ENCODE measurements at places on chromosomes 16 and 17.

DNA sequence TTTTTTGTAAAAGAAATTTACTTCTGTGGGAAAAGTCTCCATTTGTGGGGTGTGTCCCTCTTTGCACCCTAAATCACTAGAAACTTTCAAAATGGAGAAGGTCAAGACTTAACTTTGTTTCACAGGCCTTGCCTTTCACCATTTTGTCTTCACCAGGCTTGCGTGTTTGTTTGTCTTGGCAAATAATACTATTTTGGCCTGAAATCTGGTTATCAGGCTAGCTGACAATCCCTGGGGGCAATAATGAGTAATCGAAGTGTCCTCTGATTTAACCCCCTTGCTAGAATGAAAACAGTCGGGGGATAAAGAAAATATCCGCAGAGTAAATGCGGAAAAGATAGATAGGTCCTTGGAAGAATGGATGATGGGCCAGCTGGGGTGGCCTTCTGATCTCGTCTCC lies 34.5 kb downstream of the SLC39A11 start:
- no peak for DNase-seq

- peak; percentile 82 for DNase-seq
Measured at GRCh38 chr16:50688083-50688482, 5.3 kb upstream of the NOD2 start.

- DNase-seq: no peak
Measured at GRCh38 chr16:84725481-84726078, 25.8 kb downstream of the USP10 start.

GRCh38 chr17:80122026-80122575 lies 20.7 kb downstream of the GAA start:
- DNase-seq: no peak

DNA sequence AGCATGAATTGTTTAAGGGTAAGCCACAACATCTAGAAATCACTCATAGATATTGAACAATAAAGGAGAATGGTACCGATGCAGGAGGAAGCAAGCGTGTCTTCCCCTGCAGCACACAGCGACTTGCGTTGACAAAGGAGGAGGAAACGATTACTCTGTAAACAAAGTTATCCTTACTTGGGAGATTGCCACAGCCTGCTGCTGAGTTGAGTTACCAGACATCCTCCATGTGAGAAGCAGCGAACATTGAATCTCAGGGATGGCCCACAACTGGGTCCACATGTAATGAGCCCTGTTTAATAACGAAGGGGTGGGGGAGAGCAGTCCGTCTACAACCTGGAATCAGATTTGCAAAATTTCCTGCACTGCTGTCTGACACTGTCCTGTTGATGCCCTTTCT lies 27.7 kb downstream of the CLUH start:
- DNase-seq: no peak

- DNase-seq: no peak
Measured at GRCh38 chr17:2909175-2909845, 113.1 kb downstream of the RAP1GAP2 start.

- DNase-seq: no peak
Measured at GRCh38 chr16:14360326-14361037, 269.6 kb downstream of the PARN start.

- no peak for DNase-seq
Measured at GRCh38 chr17:79829004-79829403, 10.2 kb downstream of the CBX4 start.

DNA sequence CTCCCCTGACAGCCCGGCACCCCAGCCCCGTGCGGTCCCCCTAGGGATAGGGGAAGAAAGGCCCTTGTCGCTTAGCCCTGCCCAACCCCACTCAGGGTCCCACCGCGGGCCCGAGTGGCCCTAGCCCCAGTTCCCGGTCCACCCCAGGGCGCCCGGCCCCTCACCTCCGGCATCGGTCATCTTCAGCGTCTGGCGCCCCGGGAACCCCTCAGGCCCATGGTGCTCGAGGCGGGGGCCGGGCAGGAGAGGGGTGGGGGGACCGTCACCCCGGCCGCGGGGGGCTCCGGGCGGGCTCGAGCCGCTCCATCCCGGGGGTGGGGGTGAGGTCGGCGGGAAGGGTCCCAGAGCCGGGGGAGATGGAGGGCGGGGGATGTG lies 620 bp downstream of the SAMD14 start:
- DNase-seq: no peak

GRCh38 chr16:19582050-19582831 lies 26.7 kb downstream of the VPS35L start:
- no peak for DNase-seq

- DNase-seq: no peak
Measured at GRCh38 chr17:67574658-67575293, 143.0 kb upstream of the NOL11 start.

- DNase-seq: peak; percentile 79
Measured at GRCh38 chr17:83170571-83171260, 91.3 kb downstream of the METRNL start.

DNA sequence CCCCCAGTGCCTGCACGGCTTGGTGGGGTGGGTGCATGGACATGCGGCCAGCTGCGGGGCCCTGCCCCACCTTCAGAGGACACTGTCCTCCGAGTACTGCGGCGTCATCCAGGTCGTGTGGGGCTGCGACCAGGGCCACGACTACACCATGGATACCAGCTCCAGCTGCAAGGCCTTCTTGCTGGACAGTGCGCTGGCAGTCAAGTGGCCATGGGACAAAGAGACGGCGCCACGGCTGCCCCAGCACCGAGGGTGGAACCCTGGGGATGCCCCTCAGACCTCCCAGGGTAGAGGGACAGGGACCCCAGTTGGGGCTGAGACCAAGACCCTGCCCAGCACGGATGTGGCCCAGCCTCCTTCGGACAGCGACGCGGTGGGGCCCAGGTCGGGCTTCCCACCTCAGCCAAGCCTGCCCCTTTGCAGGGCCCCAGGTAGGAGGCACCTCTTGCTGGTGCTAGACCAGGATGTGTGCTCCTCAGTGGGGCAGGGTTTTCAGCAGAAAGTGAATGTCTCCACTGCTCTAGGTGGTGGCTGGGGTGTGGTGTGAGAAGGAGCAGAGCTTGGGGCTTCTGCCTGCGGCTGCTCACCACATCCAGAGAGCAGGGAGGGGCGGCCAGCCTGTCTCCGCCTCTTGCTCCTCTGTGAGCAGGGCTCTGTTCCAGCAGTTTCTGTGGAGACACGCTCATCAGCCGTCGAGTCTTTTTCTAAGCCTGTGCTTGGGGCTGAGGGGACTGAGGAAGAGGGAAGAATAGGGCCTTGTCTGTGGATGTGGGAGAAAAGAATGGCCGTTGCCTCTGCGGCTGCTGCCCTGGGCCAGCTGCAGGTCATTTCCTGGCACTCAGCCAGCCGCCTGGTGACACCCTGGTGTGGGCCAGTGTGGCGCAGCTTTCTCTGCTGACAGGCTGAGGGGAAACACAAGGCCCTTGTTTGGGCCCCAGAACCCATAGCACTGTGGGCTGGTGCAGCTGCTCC lies 2.2 kb downstream of the ZNF276 start:
- no peak for DNase-seq

DNA sequence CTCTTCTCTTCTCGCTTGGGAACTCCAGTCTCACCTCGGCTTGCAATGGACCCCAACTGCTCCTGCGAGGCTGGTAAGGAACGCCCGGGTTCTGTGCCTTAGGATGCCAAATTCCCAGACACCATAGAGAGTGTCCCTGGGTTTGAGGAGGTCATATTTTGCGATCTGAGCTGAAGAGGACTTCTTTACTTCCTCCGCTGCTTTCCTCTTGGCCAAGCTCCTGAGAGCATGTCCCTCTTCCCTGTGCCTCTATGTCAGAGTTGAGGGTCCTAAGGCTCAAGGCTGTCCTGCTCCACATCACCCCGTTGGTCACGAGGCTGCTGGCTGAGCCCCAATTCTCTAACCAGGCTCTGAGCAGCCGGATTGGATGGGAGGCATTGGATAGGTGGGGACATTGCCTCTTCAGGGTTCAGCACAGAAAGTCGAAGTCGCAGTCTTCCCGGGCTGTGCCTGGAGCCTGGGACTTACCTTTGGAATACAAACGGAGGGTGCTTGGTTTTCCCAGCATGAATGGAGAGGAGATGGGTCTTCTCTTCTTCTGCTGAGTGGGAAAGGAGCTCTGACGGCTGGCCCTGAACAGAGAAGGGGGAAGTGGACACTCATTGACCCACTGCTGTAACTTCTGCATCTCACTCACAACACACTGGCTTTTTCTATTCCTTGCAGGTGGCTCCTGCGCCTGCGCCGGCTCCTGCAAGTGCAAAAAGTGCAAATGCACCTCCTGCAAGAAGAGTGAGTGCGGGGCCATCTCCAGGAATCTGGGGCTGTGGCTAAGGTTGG lies 416 bp downstream of the MT1H start:
- DNase-seq: no peak

GRCh38 chr16:81469183-81469677 lies 24.6 kb downstream of the CMIP start:
- no peak for DNase-seq

DNA sequence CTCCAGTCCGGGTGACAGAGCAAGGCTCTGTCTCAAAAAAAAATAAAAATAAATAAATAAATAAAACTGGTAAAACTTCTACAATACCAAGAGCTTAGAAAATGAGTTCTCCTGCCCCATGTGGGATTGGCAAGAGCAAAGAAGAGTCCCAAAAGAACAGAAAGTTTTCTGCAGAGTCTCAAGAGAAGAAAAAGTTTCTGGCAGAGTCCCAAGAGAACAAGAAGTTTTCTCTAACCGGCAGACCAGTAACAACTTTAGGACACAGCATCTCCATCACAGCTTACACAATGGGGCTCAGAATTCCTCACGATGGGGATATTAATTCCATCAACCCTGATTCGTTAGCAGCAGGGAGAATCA lies 1.1 kb downstream of the SLC39A11 start:
- DNase-seq: no peak

GRCh38 chr17:17328251-17328650 lies 25.1 kb downstream of the NT5M start:
- no peak for DNase-seq

GRCh38 chr16:10920726-10921427 lies 21.4 kb downstream of the DEXI start:
- DNase-seq: no peak

- DNase-seq: peak; percentile 13
Measured at GRCh38 chr17:50261051-50261915, 13.0 kb upstream of the TMEM92 start.

DNA sequence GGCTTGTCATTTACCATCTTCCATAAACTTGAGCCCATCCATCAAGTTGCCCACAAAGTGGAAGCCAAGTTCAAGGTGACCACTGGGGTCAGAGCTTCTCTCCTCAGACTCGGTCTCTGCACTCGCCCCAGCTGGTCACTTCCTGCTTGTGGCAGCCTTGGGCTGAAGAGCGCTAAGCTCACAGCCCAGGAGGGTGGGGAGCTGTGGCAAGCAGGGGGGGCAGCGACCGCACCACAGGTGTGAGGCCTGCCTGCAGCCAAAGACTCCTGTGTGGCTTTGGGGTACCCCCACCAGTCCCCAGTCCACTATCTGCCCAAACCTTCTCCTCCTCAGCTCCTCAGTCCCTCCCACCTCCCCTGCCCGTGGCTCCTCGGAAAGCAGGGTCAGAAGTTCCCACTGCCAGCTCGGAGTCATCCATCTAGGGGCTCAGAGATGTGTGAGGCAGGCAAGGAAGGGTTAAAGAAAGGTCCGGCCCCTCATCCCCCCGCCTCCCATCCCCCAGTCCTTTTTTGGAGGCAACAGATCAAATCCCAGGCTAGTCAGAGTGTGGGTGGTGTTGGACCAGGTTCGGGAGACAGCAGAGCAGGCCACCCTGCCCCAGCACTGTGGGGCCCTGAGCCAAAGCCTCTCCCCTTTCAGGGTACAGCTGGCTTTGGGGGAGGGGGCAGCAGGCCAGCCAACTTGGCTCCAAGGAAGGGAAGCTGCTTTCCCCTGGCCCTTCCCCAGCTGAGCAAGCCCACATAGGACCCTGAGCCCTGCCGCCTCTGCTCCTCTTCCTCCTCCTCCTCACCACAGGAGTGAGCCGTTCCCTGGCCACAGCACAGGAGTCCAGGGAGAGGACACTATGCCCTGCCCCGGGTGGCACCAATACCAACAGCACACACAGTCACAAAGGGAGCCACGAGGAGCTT lies 3.2 kb downstream of the CSF3 start:
- DNase-seq: no peak

DNA sequence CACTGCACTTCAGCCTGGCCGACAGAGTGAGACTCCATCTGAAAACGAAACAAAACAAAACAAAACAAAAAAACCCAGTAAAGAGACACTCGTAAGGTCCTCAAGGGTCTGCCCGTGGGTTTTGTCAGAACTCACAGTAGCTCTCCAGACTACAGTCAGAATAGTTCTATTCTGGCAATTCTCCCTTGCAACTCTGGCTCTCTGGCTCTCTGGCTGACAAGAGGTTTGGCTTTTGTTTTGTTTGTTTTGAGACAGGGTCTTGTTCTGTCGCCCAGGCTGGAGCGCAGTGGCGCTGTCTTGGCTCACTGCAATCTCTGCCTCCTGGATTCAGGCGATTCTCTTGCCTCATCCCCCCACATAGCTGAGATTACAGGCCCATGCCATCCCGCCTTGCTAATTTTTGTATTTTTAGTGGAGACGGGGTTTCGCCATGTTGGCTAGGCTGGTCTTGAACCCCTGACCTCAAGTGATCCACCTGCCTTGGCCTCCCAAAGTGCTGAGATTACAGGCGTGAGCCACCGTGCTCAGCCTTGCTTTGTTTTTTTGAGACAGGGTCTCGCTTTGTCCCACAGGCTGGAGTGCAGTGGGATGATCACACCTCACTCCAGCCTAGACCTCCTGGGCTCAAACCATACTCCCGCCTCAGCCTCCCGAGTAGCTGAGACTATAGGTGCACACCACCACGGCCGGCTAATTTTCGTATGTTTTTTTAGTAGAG lies 20.5 kb upstream of the CHP2 start:
- peak; percentile 69 for DNase-seq

- DNase-seq: no peak
Measured at GRCh38 chr16:3546986-3547682, 30.1 kb downstream of the NLRC3 start.

- no peak for DNase-seq
Measured at GRCh38 chr17:798246-798645, 16.1 kb downstream of the MRM3 start.

- no peak for DNase-seq
Measured at GRCh38 chr16:20348365-20349185, 3.9 kb downstream of the UMOD start.

DNA sequence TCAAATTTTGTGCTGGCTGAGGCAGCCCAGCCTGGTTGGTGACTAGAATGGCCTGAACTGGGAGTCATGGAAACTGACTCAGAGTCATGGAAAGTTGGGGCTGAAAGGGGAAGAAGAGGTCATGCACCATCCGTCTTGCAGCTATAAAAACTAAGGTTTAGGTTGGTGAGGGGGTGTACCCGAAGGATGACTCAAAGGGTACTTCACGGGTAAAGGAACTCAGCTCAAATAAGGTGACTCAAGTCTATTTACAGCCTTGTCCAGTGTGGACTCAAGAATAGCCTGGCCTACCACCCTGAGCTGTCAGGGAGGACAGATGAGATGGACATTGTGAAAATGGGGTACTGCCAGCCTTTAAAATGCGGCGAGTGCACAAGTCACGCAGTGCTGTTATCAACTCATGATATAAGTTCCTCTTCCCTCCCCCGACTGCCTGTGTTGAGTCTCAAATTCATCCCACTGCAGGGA lies 18.6 kb downstream of the CD300LB start:
- DNase-seq: peak; percentile 80

- DNase-seq: no peak
Measured at GRCh38 chr16:11203111-11203623, 52.8 kb downstream of the SOCS1 start.

Data from lower leg skin (tissue), 4 donors.